Stimulated activated CD4-positive, alpha-beta T cell treated with anti-CD3 and anti-CD28 coated beads, Interleukin-12 subunit alpha, Interleukin-12 subunit beta, amount 100 ng/mL, for 24 hours (primary cell): ENCODE measurements at places on chromosomes 7 and 10.

DNA sequence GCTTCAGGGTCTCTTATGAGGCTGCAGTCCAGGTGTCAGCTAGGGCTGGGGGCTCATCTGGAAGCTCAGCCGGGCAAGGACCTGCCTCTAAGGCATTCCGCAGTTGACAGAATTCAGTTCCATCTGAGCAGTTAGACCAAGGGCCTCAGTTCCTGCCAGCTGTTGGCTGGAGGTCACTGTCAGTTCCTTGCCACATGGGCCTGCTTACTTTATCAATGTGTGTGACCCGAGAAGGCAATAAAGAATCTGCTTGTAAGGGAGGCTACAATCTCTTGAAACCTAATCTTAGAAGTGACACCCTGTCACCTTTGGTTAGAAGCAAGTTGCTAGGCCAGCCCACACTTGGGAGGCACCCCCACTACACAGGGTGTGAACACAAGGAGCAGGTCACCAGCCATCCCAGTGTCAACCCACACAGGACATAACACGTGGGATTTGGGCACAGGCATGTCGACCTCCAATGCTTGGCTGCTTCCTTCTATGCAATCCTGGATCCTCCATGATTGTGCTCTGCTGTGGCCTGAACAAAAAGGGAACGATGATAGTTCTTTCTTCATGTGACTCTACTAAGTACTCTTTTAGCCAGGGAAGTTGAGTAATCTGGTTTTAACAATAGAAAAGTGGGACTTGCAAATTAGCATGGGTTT, 41.8 kb downstream of the MTURN start:
- DNase-seq, result no peak

- no peak for DNase-seq
Observed at GRCh38 chr7:22364900-22365299, 7.9 kb upstream of the RAPGEF5 start.

GRCh38 chr7:48025624-48026023, 3.3 kb downstream of the SUN3 start:
- no peak for DNase-seq

DNA sequence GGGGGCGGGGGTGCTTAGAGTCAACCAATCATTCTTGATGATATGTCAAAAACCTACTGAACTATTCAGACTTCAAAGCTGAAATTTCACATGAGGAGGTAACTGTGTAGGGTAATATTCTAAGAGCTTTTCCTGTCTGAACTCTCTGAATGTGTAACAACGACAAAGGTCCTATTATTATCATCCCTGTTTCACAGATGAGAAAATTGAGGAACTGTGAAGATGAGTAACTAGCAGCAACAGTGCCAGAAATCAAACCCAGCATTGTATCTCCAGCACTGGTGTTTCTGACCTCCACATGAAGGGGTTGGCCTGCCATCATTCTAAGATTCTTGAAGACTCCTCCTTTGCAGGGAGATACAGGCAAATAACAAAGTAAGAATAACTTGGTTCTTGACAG, 294.7 kb upstream of the AOAH start:
- DNase-seq, result no peak

DNA sequence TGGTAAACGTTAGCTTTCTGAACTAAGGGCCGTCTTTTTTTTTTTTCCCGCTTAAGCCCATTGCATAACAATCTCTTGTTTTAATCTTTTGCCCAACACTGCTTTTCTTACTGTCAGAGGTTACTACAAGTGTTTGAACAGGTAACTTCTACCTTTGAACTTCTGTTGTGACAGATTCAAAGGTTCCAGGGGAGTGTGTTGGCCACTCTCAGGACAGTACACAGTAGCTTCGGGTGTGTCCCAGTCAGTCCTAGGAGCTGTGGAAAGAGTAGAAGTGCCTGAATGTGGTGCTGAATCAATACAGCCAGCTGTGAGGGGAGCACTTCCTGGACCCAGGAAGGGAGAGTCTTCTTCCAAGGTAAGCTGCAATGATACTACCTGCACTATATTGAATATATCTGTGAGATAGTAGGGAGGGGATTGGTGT, at the start of gene ACSL5:
ACSL5 (plus strand) TSS at position 205 of the 427 bp plus-strand sequence. CDS start 20,831 bp downstream, outside the sequence.
- DNase-seq, result no peak
